Activated naive CD4-positive, alpha-beta T cell treated with anti-CD3 and anti-CD28 coated beads, Interleukin-2, amount 50 U/mL, for 72 hours (primary cell): ENCODE measurements at places on chromosomes 3 and 15. TPM values are rescaled to one million over a fixed set of nuclear protein-coding genes. Genes with fewer than 3 reads are reported as not detected.

- DNase-seq, result no peak
These were observed 124.9 kb downstream of the DNAJB8 start for GRCh38 chr3:128341659-128342395.

FEZF2 gene
- not detected for total RNA-seq

DNA sequence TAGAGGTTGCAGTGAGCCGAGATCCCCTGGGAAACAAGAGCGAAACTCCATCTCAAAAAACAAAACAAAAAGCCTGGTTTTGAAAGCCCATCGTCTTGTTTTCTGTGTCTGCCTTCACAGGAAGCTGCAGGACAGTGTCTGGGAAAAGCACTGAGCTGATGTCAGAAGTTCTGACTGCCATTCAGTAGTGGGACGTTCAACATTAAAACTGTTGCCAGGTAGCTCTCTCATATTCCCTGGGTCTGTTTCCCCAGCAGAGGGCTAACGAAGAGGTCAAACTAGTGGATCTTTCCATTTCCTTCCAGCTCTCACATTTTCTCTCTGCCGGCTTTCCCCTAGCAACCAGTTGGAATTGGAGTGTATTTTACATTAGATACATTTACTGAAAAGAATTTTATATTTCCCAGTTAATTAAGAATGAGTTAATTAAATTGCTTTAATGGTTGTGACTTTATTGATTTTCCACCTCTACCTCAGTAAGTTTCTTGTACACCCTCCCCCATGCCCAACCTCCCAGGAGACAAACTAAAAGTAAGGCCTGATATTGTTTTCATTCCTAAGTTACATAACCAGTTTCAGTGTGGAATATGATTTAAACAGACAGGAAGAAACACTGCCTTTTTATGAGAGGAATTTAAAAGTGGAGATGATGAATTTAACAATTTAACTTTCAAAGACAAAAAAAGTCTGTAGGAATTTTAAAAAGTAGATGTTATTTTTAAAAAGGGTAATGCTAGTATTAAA, 29.9 kb downstream of the RCN2 start:
- no peak for DNase-seq

DNA sequence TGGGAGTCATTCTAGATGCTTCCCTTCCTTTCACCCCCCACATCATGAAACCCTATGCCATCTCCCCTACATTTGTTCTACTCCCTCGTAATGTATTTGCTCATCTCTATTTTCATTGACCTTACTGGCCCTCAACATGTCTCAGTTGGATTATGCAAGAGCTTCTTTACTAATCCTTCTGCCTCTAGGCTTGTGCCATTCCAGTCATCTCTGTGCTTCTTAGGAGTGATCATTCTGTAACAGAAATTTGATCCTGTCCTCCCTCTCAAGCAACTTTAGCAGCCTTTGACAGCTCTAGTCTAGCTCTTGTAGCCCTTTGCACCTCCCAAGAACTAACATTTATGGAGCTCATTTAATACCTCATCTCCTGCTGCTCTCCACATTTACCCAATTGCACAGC, 64.7 kb downstream of the ISL2 start:
- DNase-seq, result no peak

GOLGA6L10 gene
- total RNA-seq, result 1.8 TPM

- no peak for DNase-seq
These were observed 2.3 kb upstream of the VPS18 start for GRCh38 chr15:40891810-40892446.

TPRA1 gene
- total RNA-seq, result 31.3 TPM

- no peak for DNase-seq
These were observed 22.4 kb downstream of the PAQR5 start for GRCh38 chr15:69320977-69321554.

LMAN1L gene
- 1.1 TPM for total RNA-seq

- no peak for DNase-seq
These were observed 12.7 kb upstream of the ZNF609 start for GRCh38 chr15:64447536-64448315.

DNA sequence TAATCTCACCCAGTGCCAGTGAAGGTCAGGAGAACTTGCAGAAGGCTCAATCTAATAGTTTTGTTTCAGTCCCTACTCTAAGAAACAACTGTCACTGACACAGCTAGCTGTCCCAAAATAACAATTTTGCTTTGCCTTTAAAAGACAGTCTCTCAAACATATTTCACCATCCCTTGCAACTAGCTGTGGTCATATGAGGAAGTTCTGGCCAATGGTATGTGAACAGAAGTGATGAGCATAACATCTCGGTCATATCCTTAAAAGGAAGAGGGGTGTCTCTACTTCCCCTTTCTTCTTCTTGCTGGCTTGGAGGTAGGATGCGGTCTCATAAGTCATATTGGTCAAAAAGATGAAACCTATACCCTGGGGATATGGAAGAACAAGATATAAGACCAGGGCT, 198.1 kb downstream of the NEK10 start:
- DNase-seq, result no peak
